ENCODE measurements at places on chromosomes 6 and 20.

DNA sequence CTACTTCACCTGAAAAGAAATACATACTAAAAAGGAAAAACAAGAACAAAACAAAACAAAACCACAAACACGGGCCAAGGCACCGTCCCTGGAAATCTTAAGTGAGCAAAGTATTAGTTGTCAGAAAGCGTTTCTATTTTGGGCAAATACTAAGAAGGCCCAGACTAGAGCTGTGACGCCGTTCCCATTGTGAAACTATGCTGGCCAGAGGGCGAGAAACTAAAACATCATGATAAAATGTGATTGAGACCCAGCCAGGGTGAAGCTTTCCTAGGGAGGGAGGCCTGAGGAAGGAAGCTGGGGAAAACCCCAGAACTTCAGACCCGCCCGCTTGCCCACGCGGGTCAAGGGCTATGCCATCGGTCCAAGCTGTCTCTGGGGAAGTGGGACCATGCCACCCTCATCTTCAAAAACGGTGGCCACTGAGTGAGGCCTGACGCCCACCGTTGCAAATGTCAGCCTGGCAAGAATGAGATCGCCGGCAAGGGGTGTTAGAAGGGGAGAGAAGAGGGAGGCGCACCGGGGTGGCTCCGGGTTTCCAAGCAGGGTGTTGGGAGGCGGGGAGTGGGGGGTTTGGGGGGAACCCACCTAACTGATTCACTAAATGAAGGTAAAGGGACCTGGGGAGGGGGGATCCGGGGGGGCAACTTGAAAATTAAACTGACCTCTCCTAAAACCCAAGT, 1950.9 kb upstream of the DEFB115 start:
- no peak for DNase-seq

GRCh38 chr20:61974357-61974665, 91.4 kb downstream of the TAF4 start:
- DNase-seq = no peak

- DNase-seq = no peak
Measured at GRCh38 chr6:29466241-29466640, 9.3 kb downstream of the OR2H1 start.

GRCh38 chr20:50144362-50144761, 9.2 kb downstream of the PEDS1 start:
- DNase-seq = peak; percentile 95

DNA sequence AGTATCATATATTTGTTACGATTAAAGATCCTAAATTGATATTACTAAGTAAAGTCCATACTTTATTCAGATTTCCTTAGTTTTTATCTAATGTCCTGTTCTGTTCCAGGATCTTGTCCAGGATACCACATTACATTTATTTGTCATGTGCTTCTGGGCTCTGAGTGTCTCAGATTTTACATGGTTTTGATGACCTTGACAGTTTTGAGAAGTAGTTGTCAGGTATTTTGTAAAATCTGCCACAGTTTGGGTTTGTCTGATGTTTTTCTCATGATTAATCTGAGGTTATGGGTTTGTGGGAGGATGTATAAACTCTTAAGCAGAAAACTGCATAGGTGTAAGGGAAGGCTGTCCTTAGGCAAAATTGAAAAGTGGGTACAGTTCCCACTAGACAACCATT, 109.9 kb upstream of the BMP5 start:
- DNase-seq = no peak

DNA sequence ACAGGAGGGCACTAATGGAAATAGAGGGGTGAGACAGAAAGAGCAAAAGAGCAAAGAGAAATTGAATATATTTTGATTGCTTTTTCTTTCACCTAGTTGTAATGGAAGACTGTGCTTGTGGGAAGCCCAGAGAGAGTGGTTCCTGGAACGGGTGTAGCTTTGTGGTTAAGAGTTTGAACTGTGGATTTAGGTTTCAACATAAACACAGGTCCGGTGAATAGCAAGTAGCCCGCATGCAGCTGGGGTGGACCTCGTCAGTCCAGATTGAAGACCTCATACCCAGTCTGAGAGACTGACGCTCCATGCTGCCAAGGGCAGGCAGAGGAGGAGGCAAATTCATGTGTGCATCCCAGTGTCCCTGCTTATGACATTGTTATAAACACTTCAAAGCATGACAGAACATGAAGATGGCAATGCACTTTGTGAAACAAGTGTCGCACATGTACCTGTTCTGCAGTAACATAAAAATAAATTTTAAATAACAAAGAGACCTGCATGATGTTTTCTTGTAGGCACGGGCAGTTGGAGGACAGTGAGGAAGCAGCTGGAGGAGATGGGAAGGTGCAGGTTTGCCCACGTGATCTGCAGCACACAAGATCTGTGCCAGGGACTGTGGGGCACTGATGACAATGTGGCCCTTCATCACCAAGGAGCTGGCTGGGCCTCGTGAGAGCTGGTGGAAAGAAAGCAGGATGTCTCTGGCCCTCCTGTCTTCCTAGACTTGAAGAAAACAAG, 220.5 kb upstream of the SSTR4 start:
- no peak for DNase-seq

DNA sequence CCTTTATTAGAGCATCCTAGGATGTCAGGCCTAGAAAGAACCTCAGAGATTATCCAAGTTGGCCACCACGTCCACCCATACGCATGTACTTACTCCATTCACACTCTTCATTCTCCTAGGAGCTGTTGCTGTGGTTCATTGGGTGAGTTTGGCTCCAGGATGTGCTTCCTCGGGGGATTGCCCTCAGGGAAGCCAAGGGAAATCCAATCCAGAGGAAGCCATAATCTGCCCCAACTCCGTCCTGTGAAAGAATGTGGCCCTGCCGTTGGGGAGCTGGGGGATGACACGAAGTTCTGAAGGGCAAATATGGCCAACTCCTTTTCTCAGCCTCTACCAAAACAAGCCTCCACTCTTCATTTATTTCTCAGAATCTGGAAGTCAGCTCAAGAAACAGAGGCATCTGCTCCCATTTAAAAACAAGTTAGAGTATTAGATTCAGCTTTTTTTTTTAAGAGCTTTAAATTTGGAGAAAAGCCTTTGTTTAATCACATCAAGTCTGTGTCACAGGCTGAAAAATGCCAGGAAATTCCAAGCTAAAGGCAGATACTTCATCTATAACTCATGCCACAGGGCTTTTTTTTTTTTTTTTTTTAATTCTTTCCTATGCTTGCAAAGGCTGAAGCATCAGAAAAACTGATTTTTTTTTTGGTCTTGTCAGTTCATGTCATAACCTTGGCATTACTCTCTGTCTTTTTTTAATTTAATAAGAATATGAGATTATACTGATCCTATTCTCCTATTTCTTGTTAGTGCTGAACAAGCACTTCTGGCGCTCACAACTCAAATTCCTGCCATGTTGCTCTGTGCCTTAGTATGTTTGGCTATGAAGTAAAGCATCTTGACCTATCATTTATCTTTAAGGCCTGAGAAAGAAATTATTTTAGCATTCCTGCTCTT, 480.9 kb upstream of the MARCKS start:
- peak; percentile 89 for DNase-seq

DNA sequence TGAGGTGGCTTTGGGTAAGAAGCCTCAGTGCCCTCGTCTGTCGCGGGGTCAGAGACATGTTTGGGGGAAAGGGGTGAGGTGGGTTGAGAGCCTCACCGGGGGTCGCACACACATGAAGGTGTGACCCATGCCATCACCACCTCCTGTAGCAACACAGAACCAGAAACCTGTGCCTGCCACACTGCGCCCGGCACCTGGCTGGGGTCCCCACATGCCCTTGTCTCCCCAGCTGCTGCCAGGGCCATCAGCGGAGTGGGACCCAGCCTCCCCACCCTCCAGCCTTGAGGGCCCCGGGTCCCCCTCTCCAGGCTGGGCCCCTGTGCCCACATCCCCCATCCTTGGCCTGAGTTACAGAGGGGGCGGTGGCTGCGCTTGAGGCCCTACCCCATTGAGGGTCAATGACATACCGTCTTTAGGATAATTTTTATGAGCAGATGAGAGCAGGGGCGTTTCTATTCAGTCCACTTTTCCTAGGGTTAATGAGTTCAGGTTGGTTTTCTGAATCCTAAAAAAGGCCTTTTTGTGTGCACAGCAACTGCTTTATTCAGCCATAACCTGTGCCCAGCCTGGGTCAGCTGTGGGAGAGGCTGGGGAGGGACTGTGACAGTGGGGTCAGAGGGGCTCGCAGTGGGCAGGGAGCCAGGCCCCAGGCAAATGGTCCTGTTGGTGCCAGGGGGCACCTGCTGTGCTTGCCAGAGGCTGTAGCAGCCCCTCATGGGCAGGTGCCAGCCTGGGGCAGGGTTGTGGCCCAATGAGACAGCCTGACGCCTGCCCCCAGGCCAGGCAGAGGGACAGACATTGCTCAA, 19.4 kb downstream of the APCDD1L start:
- no peak for DNase-seq

GRCh38 chr6:148396411-148396810, 53.8 kb downstream of the SASH1 start:
- no peak for DNase-seq

GRCh38 chr20:40319056-40319455, 370.0 kb downstream of the MAFB start:
- DNase-seq = no peak

DNA sequence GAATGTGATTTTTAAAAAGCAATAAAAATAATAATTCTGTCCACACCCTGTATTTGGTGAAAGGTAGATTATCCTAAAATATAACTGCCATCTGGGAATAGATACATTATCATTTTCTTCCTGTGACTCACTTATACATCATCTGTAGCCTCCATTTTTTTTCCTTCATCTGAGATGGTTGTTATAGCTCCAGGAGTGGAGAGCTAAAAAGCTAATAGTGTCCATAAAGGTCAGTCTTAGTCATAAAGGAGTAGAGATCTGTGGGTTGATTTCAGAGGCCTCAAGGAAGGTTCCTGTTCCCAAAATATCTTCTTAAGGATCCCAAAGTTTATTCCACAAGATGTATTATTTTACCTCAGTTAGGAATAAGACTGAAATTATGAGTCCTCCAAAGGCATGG, 41.1 kb downstream of the FBXO5 start:
- peak; percentile 24 for DNase-seq

DNA sequence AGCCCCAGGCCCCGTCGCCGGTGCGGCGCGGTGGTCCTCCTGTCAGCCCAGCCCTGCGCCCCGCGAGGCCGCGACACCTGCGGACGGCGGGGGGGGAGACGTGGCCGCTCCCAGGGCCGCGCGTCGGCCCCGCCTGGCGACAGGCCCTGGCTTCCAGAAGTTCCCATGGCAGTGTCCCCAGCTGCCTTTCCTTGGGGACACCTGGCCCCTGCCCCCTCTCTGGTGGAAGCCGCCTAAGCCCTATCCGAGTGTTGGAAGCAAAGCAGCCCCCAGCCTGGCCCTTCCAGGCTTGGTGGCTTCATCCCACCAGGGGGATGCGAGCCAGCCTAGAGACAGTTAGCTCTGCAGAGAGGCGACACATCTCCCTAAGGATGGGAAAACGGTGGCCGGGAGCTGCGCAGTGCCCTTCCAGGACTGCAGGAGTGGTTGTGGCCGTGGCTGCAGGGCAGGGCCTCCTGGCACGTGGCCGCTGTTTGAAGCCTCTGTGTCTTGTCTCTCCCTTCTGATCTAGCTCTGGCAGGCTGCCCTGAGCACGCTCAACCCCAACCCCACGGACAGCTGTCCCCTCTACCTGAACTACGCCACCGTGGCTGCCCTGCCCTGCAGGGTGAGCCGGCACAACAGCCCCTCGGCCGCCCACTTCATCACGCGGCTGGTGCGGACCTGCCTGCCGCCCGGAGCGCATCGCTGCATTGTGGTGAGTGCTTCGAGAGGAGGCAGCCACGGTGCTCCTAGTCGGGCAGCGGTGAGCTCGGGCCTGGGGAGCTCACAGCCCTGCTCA, 816 bp downstream of the NPEPL1 start:
- peak; percentile 34 for DNase-seq

DNA sequence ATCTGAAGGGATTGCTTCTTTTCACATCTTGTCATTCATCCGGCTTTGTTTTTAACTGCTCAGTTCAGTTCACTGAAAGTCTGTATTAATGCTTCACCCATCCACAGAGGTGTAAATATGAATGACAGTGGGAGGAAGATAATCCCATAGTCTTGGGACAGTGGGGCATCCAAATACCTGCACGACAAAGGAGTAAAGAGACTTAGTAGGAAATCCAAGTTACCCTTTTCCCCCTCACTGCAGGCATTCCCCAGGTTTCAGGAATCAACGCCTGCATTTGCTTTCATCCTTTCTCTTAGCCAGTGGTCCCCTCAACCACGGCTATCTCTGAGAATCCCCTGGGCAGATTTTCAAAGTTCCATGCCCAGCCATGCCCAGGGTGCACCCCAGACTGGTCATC, 110.2 kb downstream of the MYLK4 start:
- no peak for DNase-seq

DNA sequence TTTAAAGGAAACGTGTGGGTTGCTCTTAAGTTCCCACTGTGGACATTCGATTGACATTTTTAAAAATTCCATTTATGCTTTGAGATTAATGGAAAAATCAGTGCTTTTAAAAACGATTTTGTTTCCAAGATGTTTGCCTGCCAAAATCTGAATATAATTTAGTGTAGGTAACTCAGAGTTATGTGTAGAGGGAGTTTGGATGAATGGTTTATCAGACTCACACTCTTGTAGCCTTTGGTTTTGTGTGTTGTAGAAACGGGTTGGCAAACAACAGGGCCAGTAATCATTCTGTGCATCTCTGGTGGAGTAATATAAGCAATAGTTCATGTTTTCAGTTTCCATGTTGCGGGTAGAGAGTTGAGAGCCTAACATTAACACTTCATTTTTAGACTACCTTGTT, 140.6 kb downstream of the RPS12 start:
- DNase-seq = no peak

- DNase-seq = no peak
Measured at GRCh38 chr20:4763723-4764510, 42.2 kb downstream of the PRND start.

DNA sequence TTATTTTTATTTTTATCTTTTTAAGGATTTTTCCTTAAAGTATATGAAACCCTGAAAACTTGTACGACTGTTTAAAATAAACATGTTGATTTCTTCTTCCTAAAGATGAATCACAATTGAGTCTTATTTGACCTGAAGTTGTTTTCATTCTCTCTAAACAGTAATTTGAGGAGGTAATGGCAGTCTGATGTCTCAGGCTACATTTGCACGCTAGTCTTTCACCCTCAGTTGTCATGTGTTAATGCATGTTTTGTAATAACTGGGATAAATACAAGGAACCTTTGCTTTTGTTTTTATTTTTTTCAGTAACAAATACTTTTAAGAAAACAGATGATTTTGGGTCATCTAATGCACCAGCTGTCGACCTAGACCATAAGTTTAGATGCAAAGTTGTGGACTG, 55.2 kb downstream of the SCAND1 start:
- DNase-seq = no peak

- no peak for DNase-seq
Measured at GRCh38 chr6:32427218-32427617, 12.5 kb upstream of the HLA-DRA start.

All from ELR (cell line).